ENCODE measurements at places on chromosomes 3 and 15.

DNA sequence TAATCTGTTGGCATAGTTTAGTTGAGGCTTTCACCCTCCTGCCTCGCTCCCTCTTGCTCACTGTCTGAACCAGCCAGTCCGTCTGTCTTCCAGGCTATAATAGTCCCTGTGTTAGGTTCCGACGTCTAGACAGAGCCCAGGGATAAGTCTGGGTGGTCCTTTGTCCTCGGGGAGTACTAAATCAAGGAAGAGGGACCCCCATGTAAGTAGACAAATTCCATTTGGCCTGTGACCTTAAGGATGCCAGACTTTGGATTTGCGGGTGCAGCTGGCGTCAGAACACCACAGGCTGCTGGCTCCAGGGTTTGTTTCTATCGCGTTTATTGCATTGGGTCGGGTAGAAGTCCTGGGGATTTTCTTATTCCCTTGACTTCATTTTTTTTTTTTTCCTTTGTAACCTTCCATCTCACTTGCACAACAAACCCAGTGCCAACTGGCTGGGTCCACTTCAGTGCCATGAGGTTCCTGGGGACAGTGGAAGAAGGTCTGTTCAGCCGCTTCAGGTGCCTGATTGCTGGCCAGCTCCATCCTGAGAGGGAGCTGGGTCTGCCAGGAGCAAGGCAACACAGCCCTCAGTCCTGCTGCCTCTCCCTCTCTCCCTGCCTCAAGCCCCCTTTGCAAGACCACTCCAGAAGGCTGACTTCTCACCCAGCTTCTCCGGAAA lies 95.4 kb upstream of the KLHL25 start:
- no peak for DNase-seq

DNA sequence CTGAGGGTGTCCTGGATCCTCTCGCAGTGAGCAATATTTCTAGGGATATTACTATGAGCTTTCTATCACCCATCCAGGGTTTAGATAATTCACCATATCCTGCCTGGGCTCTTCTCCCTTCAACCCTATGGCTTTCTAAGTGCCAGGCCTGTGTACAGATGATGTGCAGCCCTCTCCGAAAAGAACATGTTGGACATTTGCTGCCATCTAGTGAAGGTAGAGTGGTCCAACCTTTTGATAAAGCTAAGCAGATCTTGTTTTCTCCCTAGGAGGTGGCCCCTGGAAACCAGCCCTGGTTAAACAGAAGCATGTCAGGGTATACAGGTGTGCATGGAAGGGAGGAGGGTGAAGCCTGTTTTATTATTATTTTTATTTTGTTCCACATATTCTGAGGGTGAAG lies 27.9 kb upstream of the SCN10A start:
- peak; percentile 20 for DNase-seq

GRCh38 chr15:69554279-69554961 lies 101.8 kb downstream of the RPLP1 start:
- DNase-seq = no peak

DNA sequence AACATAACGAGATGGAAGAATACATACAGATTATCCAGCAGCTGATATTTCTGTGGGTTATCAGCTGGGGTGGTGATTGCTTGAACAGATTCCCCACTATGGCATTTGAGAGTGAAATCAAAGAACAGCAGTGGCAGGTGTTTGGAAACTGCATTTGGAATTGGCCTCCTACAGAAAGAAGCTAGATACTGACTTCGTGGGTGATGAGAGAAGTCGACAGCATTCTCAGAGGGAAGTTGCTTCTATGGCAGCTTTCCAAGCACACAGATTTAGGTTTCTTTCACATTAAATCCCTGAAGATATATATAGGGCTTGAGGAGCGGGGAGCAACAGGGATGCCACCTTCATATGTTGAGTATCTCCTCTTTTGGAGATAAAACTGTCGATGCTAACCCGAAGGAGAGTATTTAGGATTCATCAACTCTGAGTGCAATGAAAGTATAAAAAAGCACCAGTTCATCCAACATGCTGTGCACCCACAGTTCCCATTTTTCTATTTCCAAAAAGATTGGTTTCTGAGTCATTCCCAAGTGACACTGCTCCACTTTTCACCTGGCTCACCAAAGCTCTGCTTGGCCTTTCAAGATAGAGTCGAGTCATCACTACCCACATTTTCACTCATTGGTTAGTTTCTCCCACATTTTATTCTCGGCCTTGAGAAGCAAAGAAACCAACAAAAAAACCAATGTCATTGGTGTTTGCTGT lies 579.8 kb upstream of the SUCLG2 start:
- no peak for DNase-seq

DNA sequence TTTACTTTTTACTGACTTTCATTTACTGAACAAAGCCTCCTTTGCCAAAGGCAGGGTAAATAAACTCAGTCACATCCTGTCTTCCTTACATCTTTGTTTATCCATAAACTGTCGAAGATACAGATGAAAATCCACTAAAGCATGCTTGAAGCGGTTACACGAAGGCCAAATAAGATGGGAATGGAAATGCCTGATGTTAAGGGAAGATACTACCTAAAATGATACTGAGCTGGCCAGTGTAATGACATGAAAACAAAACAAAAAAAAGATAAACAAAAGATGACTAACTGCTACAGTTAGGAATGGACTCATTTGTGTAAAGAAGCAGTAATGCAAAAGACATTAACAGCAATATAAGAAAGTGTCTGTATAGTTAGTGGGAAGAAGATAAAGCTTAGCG lies 114.7 kb upstream of the ADAMTS9 start:
- DNase-seq = no peak

GRCh38 chr3:56133423-56133822 lies 334.8 kb downstream of the ERC2 start:
- DNase-seq = no peak

DNA sequence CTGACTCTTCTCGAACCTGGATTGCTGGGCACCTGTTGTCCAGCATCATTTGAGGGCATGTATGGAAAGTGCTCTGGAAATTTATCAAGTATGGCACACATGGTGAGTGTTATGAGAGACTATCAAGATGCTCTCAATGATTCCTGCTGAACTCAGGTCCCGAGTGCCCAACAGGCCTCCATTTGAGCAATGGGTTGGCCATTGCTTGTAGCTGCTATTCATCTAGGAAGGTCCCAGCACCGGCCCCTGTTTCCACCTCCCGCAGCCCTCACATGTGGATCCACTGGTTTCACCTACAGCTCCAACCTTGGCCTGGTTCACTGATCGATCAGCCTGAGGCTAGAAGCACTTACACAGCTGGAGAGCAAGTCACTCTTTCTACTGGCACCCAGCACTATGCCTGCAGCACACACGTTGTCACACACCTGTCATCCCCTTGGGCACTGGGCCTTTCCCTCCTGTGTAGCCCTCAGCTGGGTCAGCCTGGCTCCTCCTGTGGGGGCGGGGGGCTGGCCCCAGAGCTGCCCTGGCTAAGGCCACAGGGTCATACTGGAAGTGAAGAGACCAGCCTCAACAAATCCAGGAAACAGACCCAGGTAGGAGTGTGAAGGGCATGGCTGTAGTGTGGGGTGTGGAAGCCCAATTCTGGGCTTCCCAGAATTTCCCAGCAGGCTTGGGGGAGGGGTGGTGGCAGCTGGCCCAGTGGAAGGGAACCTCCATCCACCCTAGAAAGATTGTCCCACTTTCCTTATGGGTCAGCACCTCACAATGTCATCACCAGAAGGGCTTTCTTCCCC lies 41.7 kb upstream of the SMAD3 start:
- DNase-seq = no peak
